CD4-positive, alpha-beta T cell treated with Interleukin-17A for 1 hour (primary cell): ENCODE measurements at places on chromosomes 6 and 20.

- DNase-seq, result no peak
Observed at GRCh38 chr6:33423777-33424176, 3.9 kb downstream of the SYNGAP1 start.

- no peak for DNase-seq
Observed at GRCh38 chr20:63664143-63664851, 6.2 kb downstream of the RTEL1 start.

GRCh38 chr6:90154755-90155470 lies 141.7 kb downstream of the BACH2 start:
- DNase-seq, result no peak

DNA sequence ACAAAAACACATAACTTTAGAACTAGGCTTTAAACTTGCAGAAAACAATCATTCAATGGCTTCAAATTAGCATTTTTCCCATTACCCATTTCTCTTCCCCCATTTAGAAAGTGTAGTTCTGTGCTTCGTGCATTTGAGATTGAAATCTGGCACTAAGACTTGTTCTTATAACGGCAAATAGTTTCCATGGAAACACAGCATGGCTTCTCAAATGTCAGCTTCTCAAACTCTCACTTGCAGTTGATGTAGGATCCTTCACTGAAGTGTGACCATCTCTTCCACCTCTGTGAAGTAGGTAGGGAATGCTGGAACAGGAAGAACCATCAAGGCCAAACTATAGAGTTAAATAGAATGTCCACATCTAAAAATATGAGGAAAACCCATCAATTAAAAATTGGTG lies 52.2 kb downstream of the MANEA start:
- DNase-seq, result no peak

- no peak for DNase-seq
Observed at GRCh38 chr20:34922654-34923381, 32.8 kb downstream of the GSS start.

DNA sequence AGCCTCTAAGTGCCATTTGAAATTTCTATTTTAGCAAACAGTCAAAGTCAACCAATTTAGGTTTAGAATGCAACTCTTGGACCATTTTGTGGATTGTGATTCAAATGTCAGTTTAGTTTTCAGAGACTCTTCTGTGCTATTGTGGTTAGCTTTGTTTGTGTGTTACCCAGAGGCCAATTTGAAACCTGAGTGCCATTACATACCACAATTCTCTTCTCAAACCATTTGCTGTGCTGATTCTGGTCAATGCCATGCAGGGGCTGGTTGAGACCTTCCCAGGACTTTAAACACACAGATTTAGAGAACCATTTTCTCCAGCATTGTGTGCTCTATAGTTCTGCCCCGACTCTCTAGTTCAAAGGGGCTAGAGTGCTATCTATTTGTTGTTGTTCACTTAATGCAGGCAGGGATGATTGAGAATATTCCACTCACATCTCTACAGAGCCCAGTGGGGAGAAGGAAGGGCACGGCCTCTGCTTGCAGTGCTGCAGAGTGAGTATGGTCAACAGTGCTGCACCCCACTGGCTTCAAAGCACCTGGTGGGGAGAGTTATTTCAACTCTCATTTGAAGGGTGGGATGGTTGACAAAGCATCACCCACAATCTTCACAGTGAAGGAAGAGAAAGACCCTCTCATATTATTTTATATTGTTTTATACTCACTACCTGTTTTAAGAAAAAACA lies 738.2 kb downstream of the COL12A1 start:
- no peak for DNase-seq

DNA sequence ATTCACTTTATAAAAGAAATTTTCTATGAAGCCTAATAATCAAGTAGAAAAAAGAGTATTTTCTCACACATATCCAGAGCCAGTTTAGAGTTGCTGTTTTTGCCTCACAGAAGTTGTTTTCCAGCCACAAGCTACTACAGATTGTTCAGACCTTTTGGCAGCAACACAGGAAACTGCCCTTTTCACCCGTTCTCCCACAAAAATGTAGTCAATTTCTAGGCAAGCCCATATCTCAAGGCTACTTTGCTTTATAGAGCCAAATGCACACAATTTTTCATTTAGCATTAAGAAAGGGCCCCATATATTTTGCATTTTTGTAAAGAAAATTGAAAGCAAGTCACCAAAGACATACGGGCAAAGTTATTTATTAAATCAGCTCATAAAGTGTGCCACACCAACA lies 49.5 kb downstream of the EPB41L2 start:
- DNase-seq, result no peak

DNA sequence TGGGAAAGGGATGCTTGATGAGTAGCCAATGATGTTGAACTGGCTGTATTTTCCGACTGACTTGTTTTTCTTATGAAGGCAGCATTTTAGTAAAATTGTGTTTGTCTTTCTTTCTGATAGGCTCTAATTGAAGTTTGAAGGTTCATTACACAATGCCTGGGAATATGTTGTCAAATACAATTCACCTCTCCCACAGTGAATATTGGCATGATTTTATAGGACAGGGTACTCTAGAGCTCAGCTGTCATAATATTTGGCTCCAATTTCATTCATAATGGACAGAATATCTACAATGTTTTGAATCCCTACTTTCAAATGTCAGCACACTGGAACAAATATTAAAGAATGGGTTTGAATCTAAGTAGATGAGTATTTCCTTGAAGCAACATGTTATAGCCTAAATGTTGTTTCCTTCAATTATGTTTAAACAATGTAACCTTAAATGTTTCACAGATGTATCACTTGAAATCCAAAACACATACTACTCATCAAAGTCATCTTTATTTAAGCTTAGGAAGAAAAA lies 81.4 kb downstream of the LAMA2 start:
- DNase-seq, result no peak

- DNase-seq, result no peak
Observed at GRCh38 chr6:120219339-120219738, 869.8 kb upstream of the MAN1A1 start.

DNA sequence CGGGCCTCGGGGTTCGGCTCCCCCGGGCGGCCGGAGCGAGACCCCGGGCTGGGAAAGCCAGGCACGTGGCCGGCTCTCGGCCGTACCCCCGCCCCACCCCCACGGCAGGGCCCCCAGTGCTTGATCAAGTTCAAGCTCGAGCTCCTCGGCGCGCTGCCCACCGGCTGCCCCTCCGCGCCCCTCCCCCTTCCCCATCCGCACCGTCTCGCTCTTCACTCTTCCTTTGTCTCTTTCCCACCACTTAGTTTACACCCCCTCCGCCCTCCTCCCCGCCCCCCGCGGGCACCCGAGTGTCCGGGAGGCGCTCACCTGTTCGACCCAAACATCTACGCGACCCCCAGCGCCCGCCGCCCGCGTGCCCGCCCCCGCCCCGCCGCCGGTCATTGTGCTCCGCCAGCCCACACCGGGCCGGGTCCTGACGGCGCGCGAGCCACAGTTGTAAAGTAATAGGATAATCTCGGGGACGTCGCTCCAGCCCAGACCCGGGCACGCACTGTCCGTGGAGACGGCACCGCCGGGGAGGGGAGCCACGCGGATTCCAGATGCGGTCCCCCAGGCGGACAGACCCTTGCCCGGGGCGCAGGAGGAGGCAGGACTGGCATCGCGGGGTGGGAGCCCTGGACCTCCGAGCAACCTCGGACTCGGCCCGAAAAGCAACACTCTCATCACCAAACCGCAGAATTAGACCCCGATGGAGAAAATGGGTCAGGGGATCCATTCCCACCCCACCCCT lies 100.7 kb downstream of the NOL4L start:
- DNase-seq, result no peak

DNA sequence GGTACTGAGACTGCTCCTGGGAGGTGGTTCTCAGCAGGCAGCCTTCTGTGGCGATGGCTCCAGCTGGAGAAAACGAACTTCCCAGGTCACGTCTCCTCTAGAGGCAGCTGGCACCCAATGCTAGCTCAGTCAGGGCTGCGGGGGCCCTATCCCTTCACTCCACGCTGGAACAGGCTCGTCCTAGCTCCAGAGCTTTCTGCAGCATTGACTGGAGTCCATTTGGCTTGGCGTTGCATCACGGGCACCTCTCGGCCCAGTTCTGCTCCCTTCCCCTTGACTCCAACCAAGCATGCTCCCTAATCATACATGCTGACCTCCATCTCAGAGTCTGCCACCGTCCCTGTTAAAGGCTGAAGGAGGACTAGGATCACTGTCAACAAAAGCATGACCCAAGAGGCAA lies 5.9 kb upstream of the IRF4 start:
- DNase-seq, result no peak

GRCh38 chr6:3347826-3348225 lies 89.1 kb downstream of the PSMG4 start:
- DNase-seq, result no peak

DNA sequence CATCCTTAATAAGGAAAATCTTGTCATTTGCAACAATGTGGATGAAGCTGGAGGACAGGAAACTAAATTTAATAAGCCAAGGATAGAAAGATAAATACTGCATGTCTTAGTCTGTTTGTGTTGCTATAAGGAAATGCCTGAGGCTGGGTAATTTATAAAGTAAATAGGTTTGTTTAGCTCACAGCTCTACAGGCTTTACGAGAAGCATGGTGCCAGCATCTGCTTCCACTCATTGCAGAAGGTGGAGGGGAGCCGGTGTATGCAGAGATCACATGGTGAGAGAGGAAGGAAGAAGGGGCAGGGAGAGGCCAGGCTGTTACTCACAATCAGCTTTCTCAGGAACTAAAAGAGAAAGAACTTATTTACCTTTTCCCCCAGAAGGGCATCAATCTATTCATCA lies 118.9 kb upstream of the SMLR1 start:
- DNase-seq, result no peak

- no peak for DNase-seq
Observed at GRCh38 chr20:59750209-59750840, 146.0 kb downstream of the PHACTR3 start.

DNA sequence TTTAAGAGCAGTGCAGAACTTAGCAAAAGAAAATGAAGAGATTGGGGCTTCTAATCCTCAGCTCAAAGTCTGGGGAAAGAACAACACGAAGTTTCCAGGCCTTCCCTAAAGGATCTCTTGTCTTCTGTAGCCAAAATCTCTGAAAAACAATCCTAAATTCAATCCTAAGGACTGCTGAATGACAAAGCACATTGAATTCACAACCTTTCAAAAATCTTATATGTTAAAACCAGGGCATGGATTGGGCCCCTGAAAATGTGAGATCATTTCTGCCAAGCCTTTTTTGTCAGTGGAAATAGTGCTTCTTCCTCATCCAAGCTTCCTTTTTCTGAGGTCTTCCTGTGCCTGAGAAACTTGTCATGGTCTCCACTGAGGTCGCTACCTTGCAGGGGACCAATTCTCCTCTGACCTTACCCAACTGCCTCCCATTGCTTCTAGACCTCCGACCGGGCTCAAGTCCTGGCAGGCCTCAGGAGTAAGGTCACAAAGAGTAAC lies 126.2 kb upstream of the ARID1B start:
- no peak for DNase-seq

DNA sequence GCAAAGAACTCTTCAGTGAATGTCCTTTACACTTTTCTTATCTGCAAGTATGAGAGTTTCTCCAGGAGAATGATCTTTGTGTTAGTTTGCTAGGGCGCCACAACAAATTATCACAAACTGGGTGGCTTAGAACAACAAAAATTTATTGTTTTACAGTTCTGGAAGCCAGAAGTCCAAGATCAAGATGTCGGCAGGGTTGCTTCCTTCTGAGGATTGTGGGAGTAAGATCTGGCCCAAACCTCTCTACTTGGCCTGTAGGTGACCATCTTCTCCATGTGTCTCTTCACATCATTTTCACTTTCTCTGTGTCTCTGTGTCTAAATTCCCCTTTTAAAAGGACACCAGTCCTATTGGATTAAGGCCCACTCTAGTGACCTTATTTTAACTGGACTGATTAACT lies 103.0 kb downstream of the ADTRP start:
- no peak for DNase-seq

DNA sequence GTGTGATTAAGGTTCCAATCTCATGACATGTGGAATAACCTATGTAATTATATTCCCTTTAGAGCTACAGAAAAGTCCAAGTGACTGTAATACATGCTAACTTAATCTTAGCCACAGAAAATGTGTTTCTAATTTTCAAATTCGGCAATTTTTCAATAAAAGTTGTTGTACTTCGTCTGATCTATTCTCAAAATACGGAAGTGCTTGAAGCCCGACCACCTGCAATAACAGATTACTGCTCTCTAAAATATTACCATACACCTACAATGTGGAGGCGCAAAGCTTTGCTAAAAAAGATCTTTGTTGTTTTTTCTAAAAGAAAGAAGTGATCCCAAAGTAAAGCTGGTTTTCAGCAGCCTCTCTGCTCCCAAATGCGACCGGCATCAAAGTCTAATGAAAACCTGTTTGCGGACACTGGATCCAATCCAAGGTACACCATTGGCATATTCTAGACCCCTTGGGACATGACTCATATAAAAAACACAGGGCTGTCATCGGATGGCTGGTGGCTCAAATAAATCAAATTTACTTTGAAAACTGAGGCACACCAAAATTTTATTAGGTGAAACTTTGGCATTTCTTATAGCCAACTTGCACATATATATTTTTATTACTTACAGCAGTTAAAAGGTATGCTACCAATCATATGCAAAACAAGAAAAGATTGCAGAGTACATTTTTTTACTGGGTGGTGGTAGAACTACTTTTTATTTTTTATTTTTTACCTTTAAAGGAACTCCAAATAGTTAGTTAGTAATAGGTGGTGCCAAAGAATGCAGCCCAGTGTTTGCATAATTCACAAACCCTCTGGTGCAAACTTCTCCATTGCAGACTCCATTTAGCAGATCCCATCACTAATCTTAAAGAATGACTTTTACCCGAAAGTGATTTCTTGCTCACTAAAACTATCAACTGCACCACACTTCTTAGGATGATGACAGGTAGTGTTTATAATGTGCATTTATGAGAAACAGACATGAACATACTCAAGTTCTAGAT lies 118.7 kb upstream of the TBX18 start:
- DNase-seq, result no peak

GRCh38 chr20:24163506-24163905 lies 174.9 kb upstream of the GGTLC1 start:
- DNase-seq, result no peak

- DNase-seq, result no peak
Observed at GRCh38 chr6:6386010-6386409, 65.5 kb upstream of the F13A1 start.

DNA sequence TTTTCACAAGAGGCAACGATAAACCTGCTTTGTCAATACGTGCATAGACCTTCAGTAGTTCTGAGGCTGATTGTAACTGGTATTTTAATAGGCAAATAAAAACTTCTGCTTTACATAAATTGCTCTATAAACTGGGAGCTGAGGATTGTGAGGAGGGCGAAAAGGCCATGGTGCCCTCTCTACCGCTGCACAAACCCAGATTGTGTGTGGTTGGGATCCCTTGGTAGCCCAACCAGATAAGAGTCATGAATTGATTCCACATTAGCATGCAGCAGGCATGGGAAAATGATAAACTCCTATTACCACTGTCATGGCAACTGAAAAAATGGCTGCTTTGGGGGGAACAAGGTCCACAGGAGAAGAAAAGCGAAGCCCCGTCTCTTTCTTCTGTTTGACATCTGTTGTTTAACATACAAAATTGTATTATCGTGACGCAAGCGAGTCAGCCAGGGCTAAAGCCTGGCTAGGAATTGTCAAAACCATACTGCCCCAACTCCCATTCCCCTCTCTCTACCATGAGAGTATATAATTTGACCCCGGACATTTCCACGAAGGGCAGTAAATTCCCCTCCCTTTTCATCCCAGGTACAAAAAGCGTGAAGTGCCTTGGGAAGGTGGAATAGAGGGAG lies 157.8 kb upstream of the SALL4 start:
- DNase-seq, result no peak

- no peak for DNase-seq
Observed at GRCh38 chr6:113888956-113889630, 31.9 kb downstream of the MARCKS start.
